ENCODE measurements at places on chromosomes 2 and 18. TPM values are rescaled to one million over a fixed set of nuclear protein-coding genes. Genes with fewer than 3 reads are reported as not detected.

The RTKN gene
- total RNA-seq, result 15.8 TPM

The EMILIN1 gene
- total RNA-seq, result 0.45 TPM

The AFF3 gene
- total RNA-seq, result 6.8 TPM

The KYNU gene
- 1.0 TPM for total RNA-seq

The HSPE1 gene
- total RNA-seq, result 324 TPM

Measured in HT1080 (cell line).